ENCODE measurements at places on chromosomes 2 and 18.
A peak's percentile ranks its signal among the peaks of the same experiment; 100 is the strongest.

- DNase-seq: no peak
Observed at GRCh38 chr2:8244639-8245038, 437.2 kb upstream of the ID2 start.

- no peak for DNase-seq
Observed at GRCh38 chr2:72166279-72166678, 18.6 kb upstream of the CYP26B1 start.

DNA sequence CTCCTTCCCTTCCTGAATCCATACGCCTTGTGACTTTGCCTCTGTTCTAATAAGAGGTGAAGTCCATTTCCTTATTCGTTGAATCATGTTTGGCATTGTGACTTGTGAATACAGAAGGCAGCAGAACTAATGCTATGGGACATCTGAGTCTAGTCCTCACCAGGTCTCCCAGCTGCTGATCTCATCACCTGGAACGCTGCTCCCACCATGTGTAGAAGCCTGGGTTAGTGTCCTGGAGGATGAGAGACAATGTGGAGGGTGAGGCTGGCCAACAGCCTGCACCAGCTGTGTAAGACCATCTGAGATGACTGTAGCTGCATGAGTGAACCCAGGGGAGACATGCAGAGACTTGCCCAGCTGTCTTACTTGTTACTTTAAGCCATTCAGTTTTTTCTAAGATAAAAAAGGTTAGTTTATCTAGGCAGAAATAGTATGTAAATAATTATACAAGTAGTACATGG is 3.5 kb upstream of the HAAO start:
- DNase-seq: no peak

GRCh38 chr18:25826823-25827222 is 263.6 kb downstream of the SS18 start:
- DNase-seq: no peak

DNA sequence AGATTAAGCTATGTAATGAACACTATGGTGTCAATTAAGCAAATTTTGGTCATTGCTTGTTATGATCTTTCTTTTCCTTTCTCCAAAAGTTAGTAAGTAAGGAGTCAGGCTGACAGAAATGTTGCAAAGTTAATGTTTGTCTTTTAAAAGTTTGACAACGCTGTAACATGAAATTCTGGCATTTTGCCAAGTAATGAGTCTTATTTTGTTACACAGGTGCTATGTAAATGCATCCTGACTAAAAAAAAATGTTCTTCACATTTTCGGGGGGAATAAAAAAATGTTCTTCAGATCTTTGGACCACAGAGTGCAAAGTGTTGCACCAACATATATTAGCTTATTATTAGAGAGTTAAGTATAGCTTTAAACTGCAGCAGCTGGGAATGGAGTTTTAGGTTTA is 54.8 kb upstream of the PROKR1 start:
- no peak for DNase-seq

- DNase-seq: no peak
Observed at GRCh38 chr2:216787851-216788540, 71.9 kb downstream of the TNP1 start.

- no peak for DNase-seq
Observed at GRCh38 chr18:34590503-34590902, 119.6 kb upstream of the DTNA start.

DNA sequence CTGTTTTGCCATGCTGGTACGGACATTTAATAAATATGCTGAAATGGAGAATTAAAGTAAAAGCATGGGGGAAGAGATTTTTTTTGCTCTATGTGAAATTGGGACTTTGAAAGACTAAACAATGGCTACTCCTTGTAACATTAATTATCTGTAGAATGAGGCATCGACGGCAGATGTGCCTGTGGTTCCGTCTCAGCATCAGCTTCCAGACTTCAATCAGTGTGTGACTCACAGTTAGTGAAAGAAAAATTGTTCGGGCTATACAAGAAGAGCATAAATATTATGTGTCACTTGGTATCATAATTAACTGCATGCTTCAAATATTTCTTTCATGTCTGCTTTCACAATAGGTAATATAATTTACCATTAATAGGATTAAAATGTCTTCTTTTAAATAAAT is 117.0 kb upstream of the SMIM21 start:
- no peak for DNase-seq

- DNase-seq: no peak
Observed at GRCh38 chr18:35822413-35822812, 150.1 kb upstream of the RMP24 start.

DNA sequence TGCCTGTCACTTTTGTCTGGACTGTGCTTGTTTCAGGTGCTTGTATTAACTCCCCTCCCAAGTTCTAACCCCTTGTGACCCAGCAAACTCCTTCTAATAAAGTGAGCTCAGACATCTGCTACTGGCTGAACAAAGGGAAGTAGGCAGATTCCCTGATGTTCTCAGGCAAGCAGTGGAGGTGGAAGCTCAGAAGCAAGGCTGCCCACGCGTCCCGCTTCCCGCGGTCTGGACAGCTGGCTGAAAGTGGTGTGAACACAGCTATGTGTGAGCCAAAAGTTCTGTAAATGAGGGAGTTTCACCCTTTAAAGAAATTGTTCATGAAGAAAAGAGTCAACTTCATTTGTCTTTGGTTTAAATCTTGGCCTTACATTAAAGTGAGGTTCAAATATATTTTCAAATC is 40.0 kb downstream of the NAPG start:
- no peak for DNase-seq

GRCh38 chr2:74915743-74916142 is 42.7 kb upstream of the POLE4 start:
- DNase-seq: no peak

GRCh38 chr18:33010149-33010548 is 237.3 kb upstream of the KLHL14 start:
- DNase-seq: no peak

DNA sequence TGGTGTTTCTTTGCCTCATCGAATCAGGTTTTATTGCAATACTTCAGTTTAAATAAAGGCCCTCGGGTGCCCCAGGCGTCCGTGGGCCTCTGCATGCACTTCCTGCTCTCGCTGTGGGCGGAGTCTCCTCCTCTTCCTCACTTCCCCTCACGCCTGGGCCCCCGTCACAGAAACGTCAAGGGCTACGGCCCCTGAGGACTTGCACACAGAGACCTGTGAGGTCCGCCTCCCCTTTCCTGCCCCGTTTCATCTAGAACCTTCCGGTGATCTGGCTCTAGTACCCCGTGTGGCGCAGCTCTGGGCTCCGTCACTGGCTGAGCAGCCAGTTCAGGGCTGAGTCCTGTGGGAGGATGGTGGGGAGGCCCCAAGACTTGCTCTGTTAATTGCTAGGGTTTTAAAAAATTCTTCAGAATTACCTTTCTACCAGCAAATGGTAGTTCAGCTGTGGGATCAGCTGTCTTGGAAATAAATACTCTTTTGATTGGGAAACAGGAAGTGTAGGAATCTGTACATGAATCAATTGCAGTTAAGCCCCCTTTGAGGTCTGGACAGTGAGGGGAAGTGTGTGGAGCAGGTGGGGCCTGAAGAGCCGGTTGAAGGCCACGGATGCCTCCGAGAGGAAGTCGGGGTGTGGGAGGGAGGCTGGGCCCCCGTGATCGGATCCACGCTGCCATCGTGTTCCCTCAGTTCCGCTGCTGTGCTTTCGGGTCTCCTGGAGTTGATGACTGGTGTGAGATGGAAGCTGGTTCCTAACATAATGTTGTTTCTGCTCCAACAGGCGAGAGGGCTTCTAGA is 10.2 kb downstream of the NFATC1 start:
- no peak for DNase-seq

GRCh38 chr18:37393945-37394609 is 171.5 kb downstream of the CELF4 start:
- peak; percentile 70 for DNase-seq

GRCh38 chr2:12325806-12326205 is 390.9 kb upstream of the TRIB2 start:
- DNase-seq: no peak

GRCh38 chr18:39748727-39749126 is 2183.1 kb upstream of the CELF4 start:
- no peak for DNase-seq

DNA sequence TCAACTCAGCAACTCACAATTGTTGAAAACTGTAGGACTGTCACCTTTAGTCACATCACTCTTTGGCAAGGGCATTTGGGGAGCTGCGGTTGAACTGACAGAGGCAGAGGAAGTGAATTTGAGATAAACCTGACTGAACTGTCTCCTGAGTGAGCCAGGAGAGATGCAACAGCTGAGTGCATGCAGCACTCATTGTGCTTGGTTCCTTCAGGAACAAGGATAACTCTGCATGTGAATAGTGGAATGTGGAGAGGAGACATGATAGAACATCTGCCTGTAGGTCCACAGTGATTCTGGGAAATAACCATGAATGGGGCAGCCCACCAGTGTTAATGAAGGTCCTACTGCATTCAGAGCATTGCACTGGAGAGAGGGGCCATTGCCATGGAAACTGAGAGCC is 494.7 kb downstream of the STK39 start:
- DNase-seq: no peak

DNA sequence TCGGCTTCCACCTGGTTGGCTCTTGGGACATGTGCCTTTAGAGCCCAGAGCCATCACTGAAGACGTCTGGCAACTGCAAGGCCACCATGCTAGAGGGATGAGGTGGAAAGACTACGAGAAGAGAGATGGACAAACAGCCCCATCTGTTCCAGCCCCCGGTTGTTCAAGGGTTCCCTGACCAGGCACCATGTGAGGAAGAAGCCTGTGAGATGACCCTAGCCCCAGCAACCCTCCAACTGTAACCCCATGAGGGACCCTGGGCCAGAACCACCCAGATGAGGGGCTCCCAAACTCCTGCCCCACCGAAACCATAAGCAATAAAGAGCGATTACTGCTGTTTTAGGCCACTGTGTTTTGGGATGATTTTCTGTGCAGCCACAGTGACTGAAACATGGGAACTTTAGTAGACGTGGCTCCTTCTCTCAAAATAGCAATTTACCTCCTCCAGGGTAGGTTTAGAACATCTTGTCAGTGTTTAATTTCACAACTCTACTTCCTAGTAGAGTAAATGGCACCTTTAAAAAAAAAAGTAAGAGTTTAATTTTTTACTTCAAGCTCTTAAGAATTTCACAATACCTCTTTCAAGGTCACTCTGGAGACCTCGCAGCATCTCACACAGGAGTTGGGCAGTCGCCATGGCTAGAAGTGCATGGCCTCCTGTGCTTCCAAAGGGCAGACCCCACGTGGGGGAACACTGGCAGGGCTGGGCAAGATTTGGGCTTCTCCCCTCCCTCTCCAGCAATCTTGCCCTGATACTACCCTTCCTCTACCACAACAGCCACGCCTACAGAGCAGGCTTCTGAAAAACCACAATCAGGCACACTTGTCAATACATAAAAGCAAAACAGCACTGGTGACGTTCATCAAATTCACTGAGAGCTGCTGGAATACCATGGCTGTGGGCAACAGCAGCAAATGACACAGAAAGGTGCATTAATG is 48.8 kb downstream of the TMEM163 start:
- DNase-seq: no peak

DNA sequence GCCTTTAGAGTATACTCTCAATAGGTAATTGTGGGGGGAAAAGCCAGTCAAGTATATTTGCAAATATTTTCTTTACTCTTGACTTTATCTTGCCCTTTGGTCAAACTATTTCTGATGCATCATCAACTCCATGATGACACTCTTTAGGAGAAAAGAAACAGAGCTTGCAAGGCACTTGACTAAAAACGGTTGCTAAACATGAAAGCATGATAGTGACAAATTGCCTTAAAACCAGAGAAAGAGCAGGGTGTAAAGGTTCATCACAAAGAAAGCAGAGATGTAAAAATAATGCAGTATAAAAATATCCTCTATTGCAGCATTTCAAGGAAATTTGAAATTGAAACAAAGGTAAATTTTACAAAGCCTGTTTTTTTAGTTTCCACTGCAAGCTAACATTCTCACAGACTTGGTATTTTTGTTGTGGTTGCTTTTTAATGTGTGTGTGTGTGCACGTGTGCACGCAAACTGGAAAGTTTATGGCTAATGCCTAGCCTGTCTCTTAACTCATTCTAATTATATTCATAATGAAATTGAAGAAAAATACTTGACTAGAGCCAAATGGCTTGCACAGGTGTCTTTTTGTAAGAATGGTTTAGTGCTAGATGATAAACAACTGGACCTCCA is 503.6 kb downstream of the ARHGAP15 start:
- DNase-seq: no peak

GRCh38 chr2:231900486-231900942 is 25.7 kb downstream of the NPPC start:
- peak; percentile 20 for DNase-seq
